ENCODE measurements at places on chromosomes 12 and 14.

GRCh38 chr12:120654656-120655055 lies 14.2 kb downstream of the CABP1 start:
- DNase-seq = no peak

DNA sequence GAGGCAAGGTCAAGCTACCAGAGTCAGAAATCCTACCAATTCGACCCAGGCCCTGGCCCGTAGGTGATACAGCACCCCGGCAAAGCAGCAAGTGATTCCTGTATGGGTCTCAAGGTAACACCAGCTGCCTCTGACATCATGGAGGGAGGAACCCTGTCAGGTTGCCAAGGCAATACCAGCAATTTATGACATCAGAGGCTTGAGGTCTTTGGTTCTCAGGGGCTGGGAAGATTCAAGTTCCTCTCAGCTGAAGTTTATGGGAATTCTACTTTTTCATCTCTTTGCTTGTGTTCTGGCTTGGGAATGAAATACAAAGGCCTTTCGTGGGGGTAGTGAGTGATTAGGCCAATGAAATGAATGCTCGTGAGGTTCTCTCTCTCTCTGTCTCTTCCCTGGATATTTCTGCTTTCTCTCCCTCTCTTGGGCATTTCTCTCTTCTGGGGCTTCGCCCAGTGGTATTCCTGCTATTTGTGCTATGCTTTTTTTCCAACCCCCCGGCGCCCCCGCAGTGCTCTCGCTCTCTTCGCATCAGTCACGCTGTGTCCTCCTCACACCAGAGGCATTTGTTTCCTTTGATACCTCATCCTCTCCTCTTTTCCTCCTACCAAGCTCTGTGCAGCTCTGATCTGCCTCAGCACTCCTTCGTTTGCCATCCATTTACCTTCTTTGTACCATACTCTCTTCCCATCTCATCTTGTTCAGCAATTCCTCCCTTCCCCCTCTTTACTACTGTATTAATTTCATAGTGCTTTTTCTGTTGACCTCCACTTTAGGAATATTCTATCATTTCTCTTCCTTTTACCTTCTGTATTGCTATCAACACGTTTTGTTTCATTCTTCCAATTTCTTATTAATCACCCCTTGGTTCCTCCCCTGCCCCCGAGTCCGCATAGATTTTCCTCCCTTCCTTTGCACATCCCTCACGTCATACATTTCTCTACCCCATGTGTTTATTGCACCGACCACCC lies 2.9 kb downstream of the ZFHX2 start:
- peak; percentile 75 for DNase-seq

DNA sequence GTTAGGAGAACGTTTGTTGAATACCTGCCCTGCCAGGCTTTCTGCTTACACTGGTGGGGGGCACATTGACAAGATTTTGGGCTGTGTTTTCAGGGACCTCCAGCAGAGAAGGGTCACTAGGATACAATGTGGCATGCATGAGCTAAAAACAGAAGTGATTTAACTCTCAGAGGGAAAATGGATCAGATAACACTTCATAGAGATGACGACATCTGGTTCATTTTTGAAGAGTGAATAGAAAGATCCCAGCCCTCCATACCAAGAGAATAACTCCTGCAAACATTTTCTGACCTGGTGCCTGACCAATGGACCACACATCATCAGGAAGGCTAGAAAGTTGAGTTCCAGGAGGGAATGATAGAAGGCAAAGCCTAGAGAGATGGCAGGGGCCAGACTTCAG lies 33.7 kb downstream of the CKB start:
- DNase-seq = peak; percentile 68

- no peak for DNase-seq
Observed at GRCh38 chr14:75549169-75549568, 26.9 kb downstream of the BATF start.

GRCh38 chr12:63150713-63151622 lies at the start of gene AVPR1A:
Gene AVPR1A, minus strand, starts transcription at chr12:63151201. Its CDS starts 365 bp downstream, at chr12:63150836.
- peak; percentile 2 for DNase-seq

DNA sequence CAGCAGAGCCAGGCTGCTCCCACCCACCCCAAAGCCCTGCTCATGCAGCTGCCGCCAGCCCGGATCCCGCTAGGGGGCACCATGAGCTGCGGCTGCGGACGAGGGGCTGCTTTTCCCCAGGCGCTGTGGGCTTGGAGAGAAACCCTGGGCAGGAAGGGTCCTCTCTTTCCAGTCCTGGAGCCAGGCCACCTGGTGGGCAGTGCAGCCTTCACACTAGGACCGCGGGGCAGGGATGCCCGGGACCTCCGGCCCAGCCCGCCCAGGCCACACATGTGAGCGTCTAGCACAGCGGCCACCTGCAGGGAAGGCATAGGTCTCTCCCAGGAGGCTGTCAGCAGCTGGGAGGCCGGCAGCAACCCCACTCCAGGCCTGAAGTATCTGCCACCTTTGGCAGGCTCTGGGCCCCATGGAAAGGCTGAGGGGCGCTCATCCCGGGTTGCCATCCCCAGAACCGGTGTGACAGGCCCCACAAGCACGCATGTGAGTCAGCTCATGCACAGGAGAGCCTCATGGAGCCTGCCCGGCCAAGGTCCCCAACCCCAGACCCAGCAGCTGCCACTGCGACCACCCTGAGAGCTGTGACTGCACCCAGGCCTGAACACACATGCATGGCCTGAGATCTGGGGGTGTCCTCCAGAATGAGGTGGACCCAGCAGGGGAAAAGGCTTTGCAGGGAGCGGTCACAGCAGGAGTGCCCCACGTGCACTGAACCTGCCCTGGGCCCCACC lies 280.0 kb upstream of the RTL1 start:
- DNase-seq = no peak

GRCh38 chr14:94542111-94542810 lies 19.0 kb upstream of the SERPINA4 start:
- DNase-seq = peak; percentile 71

- DNase-seq = no peak
Observed at GRCh38 chr14:76081642-76082041, 70.1 kb upstream of the GPATCH2L start.

DNA sequence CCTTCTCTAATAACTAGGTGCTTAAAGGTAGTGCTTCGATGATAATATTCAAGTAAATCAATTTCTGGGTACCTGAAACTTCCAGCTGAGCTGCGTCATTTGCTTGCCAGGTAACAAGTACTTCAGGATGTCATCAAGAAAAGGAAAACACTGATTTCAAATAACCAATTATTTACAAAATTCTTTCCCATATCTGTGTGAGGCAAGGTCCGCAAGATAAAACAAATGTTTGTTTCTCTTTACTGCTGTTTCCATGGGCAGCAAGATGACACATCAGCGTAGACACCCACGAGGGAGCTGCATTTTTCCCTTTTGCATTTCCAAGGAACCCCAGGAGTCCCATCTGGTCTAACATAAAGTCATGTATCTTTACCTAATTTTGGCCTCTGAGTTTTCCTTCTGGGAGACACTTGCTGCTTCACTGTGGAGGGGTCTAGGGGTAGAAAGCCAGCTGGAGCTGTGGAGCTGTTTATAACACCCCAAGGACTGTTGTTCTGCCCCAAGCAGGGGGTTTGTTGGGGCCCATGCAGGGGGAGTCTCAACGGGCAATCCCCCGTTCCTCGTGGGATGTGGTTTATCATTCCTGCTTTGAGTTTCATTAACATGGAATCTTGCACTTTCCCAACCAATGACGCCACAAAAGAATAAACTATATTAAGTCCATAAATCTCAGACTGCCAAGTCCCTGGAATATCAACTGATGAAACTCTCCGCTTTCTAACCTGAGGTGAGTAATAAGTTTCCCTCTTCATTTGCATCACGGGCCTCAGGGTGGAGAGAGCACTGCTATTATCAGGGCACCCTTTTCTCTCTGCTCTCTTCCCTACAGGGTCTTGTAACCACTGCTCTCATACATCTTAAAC lies 112.8 kb upstream of the PELI2 start:
- DNase-seq = peak; percentile 80

DNA sequence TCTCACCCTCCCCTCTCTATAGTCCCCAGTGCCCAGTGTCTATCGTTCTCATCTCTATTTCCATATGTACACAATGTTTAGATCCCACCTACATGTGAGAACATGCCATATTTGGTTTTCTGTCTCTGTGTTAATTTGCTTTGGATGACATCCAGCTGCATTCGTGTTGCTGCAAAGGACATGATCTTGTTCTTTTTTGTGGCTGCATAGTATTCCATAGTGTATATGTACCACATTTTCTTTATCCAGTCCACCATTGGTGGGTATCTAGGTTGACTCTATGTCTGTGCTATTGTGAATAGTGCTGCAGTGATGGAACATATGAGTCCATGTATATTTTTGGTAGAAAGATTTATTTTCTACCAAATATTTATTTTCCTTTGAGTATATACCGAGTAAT lies 45.7 kb downstream of the ACSS3 start:
- no peak for DNase-seq

- DNase-seq = no peak
Observed at GRCh38 chr12:115857923-115858322, 419.6 kb downstream of the MED13L start.

GRCh38 chr12:3135522-3136461 lies 58.6 kb downstream of the TSPAN9 start:
- peak; percentile 68 for DNase-seq

- DNase-seq = peak; percentile 57
Observed at GRCh38 chr14:69535230-69535848, 39.3 kb downstream of the CCDC177 start.

- DNase-seq = no peak
Observed at GRCh38 chr12:75194250-75194649, 15.4 kb downstream of the KCNC2 start.

DNA sequence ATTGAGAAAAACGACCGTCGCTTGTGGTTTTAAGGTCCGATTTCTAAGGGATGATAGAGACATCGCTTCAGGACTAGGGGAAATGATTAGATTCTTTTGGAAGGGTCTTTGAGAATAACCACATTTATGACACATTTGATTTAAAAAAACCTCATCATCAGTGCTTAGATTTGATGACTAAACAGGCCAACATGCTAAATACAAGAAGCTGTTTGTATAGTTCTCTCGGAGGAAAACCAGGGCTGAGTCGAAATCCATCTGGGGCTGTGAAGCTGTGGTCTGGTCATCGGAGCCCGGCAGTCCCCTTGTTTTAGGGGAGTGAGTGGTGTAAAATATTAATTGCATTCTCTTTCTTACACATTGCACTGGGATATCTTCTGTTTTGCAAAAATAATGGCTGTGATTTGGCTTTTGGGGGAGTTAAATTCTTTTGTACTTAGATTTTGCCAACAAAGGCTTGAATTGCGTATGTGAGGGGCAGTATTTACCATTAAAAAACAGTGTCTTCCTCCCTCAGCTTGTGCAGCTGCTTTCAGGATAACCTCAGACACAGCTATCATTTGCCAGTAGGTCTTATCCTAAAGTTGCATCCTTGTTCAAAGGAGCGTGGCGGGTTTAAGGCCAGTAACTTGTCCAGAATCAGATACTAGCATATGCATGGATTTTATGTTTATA lies 550 bp downstream of the GNG2 start:
- peak; percentile 48 for DNase-seq

- DNase-seq = peak; percentile 33
Observed at GRCh38 chr12:79331870-79332269, 358.9 kb downstream of the PAWR start.

DNA sequence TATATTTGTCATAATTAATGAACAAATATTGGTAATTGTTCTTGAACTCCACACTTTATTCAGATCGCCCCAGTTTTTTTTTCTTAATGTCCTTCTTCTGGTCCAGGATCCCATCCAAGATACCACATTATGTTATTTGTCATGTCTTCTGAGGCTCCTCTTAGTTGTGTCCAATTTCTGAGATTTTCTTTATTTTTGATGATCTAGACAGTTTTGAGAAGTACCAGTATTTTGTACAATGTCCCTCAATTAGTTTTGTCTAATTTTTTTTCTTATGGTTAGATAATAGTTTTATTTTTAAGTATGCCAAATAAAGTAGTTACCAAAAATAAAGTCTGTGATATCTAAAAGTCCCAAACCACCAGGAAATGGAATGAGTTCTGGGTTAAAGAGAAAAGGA lies 440.8 kb upstream of the ATP2B1 start:
- no peak for DNase-seq

DNA sequence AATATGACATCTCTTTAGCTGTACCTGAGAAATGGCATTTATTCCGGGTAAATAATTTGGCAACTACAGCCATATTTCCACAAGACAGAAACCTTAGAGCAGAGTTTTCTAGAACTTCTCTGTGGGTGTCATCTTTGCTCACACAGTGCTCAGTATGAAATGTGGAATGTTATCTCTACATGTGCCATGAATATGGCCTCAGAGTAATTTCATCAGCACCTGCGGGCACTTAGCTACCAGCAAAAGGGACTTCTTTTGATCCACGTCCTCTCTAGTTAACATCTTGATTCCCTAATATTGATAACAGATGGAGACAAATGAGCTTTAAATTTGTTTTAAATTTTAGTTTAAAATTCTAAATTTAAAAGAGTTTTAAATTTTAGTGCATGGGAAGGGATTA lies 2.9 kb upstream of the ATG14 start:
- DNase-seq = no peak

DNA sequence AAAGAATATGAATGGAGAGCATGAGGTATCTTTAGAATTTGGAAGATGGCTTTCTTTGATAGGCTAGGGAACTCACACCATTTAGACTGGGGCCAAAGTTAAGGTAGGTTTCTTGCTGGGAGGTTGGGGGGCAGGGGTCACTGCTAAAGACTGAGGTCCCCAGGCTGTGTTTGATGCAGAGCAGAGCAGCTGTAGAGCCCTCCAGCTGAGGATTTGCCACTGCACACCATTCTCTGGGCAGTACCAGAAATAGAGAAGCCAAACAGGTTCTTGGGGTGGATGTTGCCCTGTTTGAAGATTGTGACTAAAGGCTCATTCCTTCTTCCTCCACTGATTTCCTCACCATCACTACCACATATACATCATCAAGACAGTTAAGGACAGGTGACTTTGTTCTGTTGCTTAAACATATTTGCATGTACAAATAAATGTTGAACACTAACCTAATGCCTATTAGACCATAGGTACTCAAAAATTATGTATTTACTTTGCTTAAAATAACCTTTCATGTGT lies 7.9 kb downstream of the NTF3 start:
- DNase-seq = no peak

- DNase-seq = no peak
Observed at GRCh38 chr12:121326996-121327674, 25.1 kb downstream of the ANAPC5 start.

DNA sequence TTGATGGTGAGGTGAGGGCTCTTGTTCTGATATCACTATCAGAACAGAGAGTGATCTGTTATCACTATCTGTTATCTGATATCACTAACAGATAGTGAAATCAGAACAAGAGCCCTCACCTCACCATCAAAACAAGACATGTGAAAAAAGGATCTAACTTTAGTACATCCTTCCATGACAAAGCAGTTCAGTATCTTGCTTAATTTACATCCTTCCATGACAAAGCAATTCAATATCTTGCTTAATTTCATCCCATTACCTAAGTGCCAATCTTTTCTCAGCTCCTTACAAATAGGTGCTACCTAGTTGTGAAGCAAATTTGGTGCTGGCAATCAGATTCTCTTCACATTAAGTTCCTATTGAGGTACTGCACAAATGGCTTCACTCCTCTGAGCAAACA lies 1865.6 kb upstream of the FLRT2 start:
- no peak for DNase-seq

- no peak for DNase-seq
Observed at GRCh38 chr12:47876440-47876960, 28.3 kb downstream of the VDR start.

GRCh38 chr12:106585521-106586277 lies 2.9 kb downstream of the RFX4 start:
- DNase-seq = no peak

- peak; percentile 58 for DNase-seq
Observed at GRCh38 chr12:57522887-57523705, 472 bp downstream of the MBD6 start.

- DNase-seq = no peak
Observed at GRCh38 chr12:224330-224729, 10.4 kb upstream of the SLC6A12 start.

Measured in fibroblast of skin of right biceps (primary cell).